CD4-positive, alpha-beta memory T cell (primary cell): ENCODE measurements at places on chromosomes 4 and X.

GRCh38 chrX:45850197-45850774, 649.6 kb upstream of the DIPK2B start:
- DNase-seq = peak; percentile 33

- peak; percentile 74 for DNase-seq
Measured at GRCh38 chr4:140150886-140151698, 2.9 kb downstream of the MAML3 start.

DNA sequence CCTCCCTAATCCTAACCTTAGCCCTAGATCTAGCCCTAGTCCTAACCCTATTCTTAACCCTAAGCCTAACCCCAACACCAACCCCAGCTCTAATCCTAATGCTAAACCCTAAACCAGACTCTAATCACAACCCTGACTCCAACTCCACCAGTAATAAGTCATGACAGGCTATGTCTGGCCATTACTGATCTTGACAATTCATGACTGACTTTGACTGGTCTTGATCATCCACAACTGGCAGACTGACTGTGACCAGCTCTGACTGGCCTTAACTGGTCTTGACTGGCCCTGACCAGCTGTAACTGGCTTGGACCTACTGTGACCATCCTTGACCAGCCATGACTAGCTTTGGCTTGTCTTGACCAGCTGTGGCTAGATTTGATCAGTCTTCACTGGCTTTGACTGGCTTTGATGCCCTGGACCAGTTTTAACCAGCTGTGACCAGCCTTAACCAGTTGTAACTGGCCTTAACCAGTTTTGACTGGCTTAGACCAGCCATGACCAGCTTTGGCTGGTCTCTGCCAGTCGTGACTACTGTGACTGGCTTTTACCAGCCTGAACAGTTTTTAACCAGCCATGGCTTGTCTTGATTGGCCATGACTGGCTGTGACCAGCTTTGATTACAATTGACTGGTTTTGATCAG, 68.4 kb downstream of the RLIM start:
- no peak for DNase-seq

GRCh38 chrX:76279007-76279406, 106.1 kb downstream of the PBDC1 start:
- peak; percentile 32 for DNase-seq

DNA sequence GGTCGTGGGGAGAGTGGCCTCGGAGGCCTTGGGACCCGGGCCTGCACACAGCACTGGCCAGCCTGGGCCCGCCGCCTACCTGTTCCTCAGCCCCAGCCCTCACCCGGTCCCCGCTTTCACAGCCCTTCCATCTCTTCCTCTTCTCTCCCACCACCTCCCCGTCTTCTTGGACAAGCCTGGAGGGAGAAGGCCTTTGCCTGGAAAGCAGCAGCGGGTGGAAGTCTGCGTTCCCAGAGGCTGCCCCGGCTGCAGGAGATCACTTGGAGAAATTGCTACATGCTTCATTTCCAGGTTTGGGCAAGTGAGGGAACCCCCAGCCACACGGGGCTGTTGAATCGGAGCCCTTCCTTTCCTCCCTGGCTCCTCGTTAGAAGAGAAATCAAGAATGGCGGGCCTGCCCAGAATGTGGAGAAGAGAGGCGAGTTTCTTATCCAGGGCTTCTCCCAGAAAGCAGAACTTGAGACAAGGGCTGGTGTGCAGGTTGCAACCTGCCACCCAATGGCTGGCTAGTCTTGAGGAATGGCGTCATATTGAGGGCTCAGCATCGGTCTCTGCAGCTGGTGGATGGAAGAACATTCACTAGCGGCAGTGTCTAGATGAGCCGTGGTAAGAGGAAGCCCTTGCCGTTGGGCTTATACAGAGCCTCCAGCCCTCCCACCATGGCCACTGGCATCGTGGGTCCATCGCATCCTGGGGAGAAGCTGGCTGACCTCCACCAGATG, 1.2 kb upstream of the PDZD4 start:
- no peak for DNase-seq

DNA sequence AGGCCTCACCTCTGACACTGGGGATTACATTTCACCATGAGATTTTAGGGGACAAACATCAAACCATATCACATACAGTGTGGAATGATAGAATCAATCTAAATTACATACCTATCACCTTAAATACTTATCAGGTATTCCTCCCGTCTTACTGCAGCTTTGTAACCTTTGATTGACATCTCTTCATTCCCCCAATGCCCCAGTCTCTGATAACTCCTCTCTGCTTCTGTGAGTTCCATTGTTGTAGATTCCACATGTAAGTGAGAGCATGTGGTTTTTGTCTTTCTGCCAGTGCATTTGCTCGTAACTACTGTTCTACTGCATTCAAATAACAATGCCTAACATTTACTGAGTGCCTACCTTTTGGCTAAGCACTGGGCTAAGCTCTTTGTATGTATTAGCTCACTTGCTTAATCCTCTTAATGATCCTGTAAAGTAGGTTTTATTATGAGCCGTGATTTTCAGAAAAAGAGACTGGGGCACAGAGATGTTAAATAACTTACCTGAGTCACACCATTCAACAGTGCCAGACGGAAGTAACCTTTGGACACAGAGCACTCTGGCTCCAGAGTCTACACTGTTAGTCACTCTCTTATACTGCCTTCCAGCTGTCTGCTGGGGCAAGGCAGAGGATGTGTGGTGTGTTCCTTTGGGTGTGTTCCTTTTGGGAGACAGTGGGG, 63.7 kb upstream of the ESX1 start:
- no peak for DNase-seq

- DNase-seq = no peak
Measured at GRCh38 chr4:6932475-6932874, 22.8 kb downstream of the TBC1D14 start.

GRCh38 chrX:125096870-125097269, 222.8 kb upstream of the TEX13C start:
- DNase-seq = no peak

DNA sequence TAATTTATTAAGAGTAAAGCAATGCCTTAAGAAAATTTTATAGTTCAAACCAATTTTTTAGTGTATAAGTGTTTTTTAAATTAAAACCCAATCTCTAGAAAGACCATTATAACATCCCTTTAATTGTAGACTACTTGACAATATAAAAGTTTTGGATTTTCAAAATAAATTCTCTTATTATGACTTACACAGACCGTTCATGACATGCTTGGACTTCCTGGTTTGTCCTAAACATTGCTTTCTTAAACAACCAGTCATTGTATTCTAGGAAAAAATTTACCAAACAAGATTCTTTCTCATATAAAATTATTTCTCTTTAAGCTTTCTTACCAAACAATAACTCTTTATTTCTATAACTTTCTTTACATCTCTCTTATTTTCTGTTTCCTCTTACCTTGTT, 49.0 kb upstream of the CXorf51A start:
- DNase-seq = no peak

DNA sequence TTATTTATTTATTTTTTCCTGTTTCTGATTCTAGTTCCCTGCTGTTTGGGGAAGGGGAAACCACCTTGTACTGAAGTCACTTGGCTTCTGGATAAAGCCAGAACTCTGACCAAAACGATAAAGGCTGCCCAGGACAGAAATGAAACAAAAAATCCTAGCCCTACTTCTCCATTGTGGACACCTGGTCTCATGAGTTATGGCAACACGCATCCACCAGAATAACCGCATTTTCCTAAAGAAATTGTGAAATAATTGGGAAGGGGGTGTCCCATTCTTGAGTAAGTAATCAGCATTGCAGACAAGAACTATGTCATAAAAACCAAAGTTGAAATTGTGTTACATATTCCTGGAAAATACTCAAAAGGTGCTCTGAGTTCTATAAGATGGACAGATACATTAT, 42.1 kb downstream of the SLC9A7 start:
- no peak for DNase-seq

GRCh38 chr4:147754037-147754445, 22.2 kb downstream of the ARHGAP10 start:
- DNase-seq = no peak

GRCh38 chr4:77783895-77784294, 35.3 kb downstream of the CNOT6L start:
- DNase-seq = no peak

- DNase-seq = no peak
Measured at GRCh38 chr4:147741190-147741788, 9.4 kb downstream of the ARHGAP10 start.

DNA sequence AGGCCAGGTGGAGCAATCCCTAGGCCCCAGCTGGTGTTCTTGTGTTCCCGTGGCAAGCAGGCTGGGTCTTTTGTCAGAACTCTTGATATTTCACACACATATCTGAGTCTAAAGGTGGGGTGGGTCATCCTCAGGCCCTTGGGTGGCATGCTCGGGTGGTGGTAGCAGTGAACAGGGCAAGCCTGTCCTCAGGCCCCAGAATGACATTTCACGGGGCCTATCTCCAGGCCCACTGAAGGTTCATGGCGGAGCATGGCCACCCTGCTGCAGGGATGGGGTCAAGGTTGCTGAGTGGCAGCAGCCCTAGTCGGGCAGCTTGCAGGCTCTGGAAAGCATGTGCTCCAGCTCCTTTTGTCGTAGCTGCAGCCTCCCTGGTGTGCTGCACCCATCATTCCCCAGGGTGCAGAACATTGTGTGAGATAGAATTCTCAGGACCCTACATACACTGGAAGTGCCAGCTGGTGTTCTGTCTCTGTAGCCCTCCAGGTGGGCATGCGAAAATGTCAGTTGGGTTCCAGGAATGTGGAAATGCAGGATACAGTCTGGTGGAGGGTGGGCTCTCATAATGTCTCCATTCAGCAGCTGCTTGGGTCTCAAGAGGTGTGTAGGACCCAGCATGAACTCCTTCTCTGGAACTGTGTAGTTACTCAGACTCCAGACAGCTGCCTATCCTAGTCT, 1571.8 kb downstream of the STIM2 start:
- DNase-seq = no peak

GRCh38 chr4:56791316-56791715, 30.2 kb downstream of the SPINK2 start:
- no peak for DNase-seq

- no peak for DNase-seq
Measured at GRCh38 chrX:137848266-137848905, 282.5 kb downstream of the ZIC3 start.

DNA sequence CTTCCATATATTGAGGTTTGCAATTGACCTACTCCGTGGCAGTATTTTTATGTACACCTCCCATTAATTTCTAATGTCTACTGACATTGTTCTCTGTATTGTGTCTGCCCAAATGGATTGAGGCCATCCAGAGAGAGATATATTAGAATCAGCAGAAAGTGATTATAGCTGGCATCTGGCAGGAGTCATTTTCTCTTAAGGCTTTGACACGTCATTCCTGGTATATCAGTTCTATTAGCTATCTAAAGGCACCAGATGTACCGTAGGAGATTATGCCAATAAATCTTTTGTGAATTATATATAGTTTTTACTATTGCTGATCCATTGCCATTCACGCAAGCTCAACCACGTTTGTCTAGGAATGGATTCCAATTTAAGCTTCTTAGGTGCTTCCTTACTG, 1026.4 kb upstream of the IGFBP7 start:
- no peak for DNase-seq

- no peak for DNase-seq
Measured at GRCh38 chrX:30851449-30851848, 37.6 kb downstream of the TAB3 start.

- peak; percentile 76 for DNase-seq
Measured at GRCh38 chrX:111098874-111099273, 2.9 kb downstream of the PAK3 start.

- no peak for DNase-seq
Measured at GRCh38 chr4:40718586-40718985, 31.2 kb upstream of the NSUN7 start.

DNA sequence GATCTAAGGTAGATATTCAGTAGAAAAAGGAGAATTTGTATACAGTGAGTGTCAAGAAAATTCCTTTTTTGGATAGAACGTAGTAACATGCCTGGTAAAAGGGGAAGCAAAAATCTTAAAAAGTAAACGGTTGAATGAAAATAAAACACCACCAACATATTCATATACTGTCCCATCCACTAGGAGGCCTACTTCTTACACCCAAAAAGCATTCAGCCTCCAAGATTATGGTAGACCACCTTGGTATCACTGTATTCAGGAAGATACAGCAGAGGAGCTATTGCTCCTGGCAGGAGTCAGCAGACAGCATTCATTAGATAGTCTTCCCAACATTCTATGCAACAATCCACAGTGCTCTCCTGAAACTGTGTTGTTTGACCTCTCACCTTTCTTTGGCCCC, 274.6 kb upstream of the MAGEB2 start:
- no peak for DNase-seq

DNA sequence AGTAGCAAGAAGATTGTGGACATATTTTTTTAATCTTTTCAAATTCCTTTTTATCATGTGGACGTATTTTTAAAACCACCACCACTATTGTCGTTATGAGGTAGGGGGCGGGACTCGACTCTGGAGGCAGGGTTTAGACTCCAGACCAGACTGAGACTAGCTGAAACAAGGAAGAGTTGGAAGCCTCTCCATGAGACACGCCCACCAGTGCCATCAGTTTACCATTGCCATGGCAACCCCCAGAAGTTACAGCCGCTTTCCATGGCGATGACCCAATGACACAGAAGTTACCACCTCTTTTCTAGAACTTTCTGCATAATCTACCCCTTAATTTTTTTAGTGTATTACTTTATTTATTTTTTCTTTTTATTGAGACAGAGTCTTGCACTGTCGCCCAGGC, 8.7 kb downstream of the MRFAP1 start:
- DNase-seq = no peak

DNA sequence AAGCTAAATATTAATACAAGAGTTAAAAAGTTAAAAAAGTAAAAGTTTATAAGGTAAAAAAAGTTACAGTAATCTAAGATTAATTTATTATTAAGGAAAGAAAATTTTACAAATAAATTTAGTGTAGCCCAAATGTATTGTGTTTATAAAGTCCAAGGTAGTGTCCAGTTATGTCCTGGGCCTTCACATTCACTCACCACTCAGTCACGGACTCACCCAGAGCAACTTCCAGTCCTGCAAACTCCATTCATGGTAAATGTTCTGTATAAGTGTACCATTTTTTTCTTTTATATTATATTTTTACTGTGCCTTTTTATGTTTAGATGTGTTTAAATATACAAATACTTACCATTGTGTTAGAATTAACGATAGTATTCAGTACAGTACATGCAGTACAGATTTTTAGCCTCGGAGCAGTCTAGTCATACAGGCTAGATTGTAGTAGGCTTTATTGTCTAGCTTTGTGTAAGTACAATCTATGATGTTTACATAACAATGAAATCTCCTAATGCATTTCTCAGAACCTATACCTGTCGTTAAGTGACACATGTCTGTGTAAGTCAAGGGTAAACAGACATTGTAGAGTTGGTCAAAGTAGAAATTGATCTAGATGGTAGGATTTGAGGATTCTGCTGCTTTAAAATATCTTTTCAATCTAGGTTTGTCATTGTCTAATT, 197.7 kb downstream of the GC start:
- no peak for DNase-seq

DNA sequence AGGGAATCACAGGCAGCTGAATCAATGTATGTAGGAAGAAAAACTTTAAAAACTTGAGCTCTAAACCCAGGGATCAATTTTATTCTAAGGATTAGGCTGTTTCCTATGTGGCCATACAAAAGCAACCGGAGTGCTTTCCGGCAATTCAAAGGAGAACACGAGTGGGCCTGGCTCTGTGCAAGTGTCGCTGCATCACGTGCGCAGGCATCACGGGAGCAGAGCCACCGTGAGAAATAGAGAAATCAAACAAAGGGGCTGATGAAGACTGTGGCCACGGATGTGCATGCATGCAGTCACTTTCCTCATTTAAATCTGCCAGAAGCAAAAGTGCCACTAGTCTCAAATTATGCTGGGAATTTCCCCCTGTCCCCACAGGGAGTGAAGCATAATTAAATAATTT, 196.9 kb downstream of the NSUN7 start:
- no peak for DNase-seq
